Glomerular endothelial cell (primary cell): ENCODE measurements at places on chromosomes 4 and X. TPM values are rescaled to one million over a fixed set of nuclear protein-coding genes. Genes with fewer than 3 reads are reported as not detected.

The GPR143 gene
- 10.9 and 16.2 TPM in 2 replicates for total RNA-seq

The MFAP3L gene
- 1.6 and 3.1 TPM in 2 replicates for total RNA-seq

The ADH7 gene
- total RNA-seq: not detected in 2 replicates

The TRPC3 gene
- total RNA-seq: 0.18 TPM in 1 of 2 replicates, not detected in the other

The HMX1 gene
- total RNA-seq: not detected in 2 replicates

The HS3ST1 gene
- total RNA-seq: 0.87 and 2.5 TPM in 2 replicates

The DCHS2 gene
- total RNA-seq: not detected in 2 replicates

The MAGEB1 gene
- not detected in 2 replicates for total RNA-seq

The ZFP92 gene
- total RNA-seq: 0.58 and 1.2 TPM in 2 replicates

The RPL9 gene
- total RNA-seq: 1,774 and 3,649 TPM in 2 replicates

The RASSF6 gene
- 0.24 TPM in 1 of 2 replicates, not detected in the other for total RNA-seq

The ADGRG2 gene
- total RNA-seq: not detected in 2 replicates

The NPY5R gene
- not detected in 2 replicates for total RNA-seq

The GNL3L gene
- 33.3 and 39.6 TPM in 2 replicates for total RNA-seq

The MTHFD2L gene
- 9.6 and 12.1 TPM in 2 replicates for total RNA-seq

The TKTL2 gene
- not detected in 2 replicates for total RNA-seq

The GJB1 gene
- total RNA-seq: not detected in 2 replicates

The SMPX gene
- not detected in 2 replicates for total RNA-seq

The MAGEC1 gene
- total RNA-seq: not detected in 2 replicates

The FAM47A gene
- not detected in 2 replicates for total RNA-seq

The RBPJ gene
- total RNA-seq: 27.0 and 28.6 TPM in 2 replicates

The GABRE gene
- 3.0 and 20.7 TPM in 2 replicates for total RNA-seq

The P2RY8 gene
- 0.05 and 0.23 TPM in 2 replicates for total RNA-seq

The OSTC gene
- 185 and 194 TPM in 2 replicates for total RNA-seq

The WAS gene
- total RNA-seq: 0.39 and 0.53 TPM in 2 replicates

The ZNF732 gene
- total RNA-seq: 0.05 and 1.1 TPM in 2 replicates

The PORCN gene
- total RNA-seq: 15.0 and 24.2 TPM in 2 replicates

The SPANXA2 gene
- total RNA-seq: not detected in 2 replicates

The PRDM8 gene
- 0.73 and 2.5 TPM in 2 replicates for total RNA-seq

The TMSB15A gene
- 0.44 and 3.6 TPM in 2 replicates for total RNA-seq

The PROM1 gene
- total RNA-seq: 4.9 and 5.4 TPM in 2 replicates

The VSIG4 gene
- total RNA-seq: not detected in 2 replicates

The HOPX gene
- total RNA-seq: 1.8 and 18.3 TPM in 2 replicates

The STPG2 gene
- total RNA-seq: not detected in 2 replicates

The CHRDL1 gene
- 0.58 and 4.0 TPM in 2 replicates for total RNA-seq

The UGT2B17 gene
- total RNA-seq: not detected in 2 replicates

The FRMPD4 gene
- total RNA-seq: not detected in 2 replicates

The SLC26A1 gene
- 0.05 and 0.41 TPM in 2 replicates for total RNA-seq

The CSN1S1 gene
- not detected in 2 replicates for total RNA-seq

The CT45A6 gene
- total RNA-seq: not detected in 2 replicates

The NLGN3 gene
- 0.10 and 0.99 TPM in 2 replicates for total RNA-seq

The BEND2 gene
- total RNA-seq: not detected in 2 replicates

The SEC31A gene
- total RNA-seq: 252 and 304 TPM in 2 replicates

The USP27X gene
- 2.1 and 2.5 TPM in 2 replicates for total RNA-seq

The SNX25 gene
- total RNA-seq: 17.3 and 17.4 TPM in 2 replicates

The C4orf51 gene
- not detected in 2 replicates for total RNA-seq

The MAGED4 gene
- total RNA-seq: 4.6 and 52.6 TPM in 2 replicates

The FAM156A gene
- 7.2 and 19.9 TPM in 2 replicates for total RNA-seq
